ENCODE measurements at places on chromosomes 2 and 18.

GRCh38 chr2:138531913-138532312 is 30.3 kb downstream of the SPOPL start:
- DNase-seq = no peak

DNA sequence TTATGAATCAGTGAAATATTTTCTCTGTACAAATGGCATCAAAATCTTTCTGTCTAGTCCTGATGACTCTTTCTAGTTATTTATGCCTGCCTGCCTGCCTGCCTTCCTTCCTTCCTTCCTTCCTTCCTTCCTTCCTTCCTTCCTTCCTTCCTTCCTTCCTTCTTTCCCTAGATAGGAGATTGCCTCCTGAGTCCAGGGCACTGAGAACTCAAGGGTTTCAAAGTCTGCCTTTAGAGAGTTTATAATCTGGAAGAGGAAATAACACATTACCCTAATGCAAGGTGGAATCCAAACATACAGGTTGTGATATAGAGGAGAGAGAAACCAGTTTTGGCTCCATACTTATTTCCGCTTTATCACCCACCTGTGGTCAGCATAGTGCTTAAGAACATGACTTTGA is 98.1 kb upstream of the SERPINE2 start:
- no peak for DNase-seq

DNA sequence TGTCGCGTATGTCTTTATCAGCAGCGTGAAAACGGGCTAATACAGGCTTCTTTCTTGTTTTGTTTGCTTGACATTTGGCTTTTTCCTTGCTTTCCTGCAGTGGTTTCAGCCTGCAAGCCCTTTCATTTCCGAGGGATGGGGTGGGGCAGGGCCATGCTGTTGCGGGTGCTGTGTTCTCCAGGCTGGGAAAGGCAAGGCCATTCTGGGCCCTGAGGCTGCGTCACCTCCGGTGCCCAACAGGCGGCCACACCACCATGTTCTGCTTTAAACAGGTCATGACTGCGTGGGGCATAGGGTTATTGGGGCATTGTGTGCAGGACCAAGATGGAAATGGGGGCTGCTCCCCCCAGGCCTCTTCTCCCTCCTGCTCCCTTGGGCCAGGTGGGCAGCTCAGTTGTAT is 38.6 kb upstream of the PLB1 start:
- DNase-seq = no peak

DNA sequence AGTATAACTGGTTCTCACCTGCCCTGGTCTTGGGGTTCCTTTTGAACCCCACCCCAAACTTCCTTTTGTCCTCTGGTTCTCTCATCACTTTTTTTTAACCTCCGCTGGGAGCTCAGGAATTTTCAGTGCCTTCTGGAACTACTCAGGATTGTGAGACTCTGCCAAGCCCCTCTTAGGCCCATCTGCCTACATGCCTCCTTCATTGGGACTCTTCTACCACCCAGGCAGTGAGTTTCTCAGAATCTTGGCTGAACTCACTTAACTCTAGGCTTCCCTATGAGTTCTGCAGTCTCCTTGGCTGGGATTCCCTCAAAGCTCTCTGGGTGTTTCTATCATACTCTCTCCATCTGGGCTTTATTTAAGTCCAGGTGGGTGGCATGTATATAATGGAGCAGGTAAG is 86.3 kb downstream of the MDH1 start:
- DNase-seq = no peak

- DNase-seq = no peak
Observed at GRCh38 chr2:145186303-145186702, 666.4 kb upstream of the ZEB2 start.

DNA sequence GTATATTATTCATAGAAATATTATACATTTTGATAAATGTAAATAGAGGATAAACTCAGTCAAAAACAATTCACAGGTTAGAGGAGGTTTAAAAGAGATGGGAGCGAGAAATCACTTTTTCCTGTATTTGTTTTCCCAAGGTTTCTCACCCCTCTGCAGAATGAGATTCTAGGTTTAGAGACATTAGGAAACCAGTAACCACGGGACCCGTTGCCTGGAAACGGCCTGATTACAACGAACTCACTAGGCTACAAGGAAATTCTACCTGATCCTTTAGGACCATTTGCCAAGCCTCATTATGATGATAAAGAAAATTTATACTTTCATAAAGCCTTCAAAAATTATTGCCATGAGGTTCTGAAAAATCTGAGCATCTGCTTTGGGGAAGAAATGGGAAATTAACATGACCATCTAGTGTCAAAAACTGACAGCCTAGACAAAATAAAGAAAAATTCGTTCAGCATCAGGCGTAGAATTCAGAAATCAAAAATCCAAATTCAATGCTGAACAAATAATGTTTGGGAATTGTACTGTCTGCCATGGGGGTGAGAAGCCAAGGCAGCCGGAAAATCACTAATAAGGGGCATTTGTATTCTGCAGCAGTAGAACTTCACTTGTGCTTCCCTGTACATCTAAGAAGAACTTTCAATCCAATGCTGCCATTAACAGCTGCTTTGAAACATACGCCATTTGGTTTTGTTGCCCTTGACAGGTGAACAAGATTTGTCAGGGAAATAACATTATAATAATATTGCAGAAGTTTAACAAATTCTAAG is 262.3 kb downstream of the NRXN1 start:
- DNase-seq = no peak

DNA sequence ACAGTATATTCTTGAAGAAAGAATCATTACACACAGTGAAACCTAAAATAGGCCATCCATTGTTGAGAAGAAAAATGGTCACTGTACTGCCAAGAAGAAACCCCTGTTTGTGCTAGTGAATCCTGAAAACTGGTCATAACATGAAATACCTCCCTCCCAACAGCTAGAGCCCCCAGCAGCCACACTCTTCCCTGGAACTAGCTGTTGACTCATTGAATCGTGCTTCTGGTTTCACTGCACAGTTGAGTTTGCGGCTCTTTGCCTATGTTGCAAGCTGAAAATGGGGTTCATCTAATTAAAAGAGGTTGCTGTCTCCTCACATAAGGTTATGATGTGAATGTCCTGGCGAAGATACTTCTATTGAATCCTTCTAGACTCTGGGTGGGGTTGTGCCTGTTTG is 86.3 kb downstream of the UGGT1 start:
- DNase-seq = no peak

All from activated T-cell treated with anti-CD3 and anti-CD28 coated beads, Interleukin-2, amount 50 U/mL, for 48 hours (primary cell).